G401 (cell line): ENCODE measurements at places on chromosomes 1 and 21.
A peak's percentile ranks its signal among the peaks of the same experiment; 100 is the strongest.

- no peak for DNase-seq
Observed at GRCh38 chr21:14900058-14900457, 164.7 kb downstream of the NRIP1 start.

DNA sequence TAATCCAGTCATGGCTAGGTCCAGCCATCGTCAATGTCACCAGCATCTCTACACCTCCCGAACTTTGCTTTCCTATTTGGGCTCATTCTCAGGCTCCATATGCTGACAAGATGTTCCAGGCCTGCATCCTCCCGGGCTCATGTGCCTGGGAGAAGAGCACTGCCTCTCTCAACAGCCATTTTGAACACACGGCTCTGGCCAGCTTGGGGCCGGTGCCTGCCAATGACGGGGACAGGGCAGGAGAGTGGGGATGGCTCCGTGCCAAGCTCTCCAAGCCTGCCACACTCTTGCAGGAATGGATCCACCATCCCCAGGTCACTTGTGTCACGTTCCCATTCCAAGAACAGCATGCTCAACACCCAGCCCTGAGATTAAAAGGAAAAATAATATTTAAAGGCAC lies 61.4 kb upstream of the PAX7 start:
- peak; percentile 79 for DNase-seq

DNA sequence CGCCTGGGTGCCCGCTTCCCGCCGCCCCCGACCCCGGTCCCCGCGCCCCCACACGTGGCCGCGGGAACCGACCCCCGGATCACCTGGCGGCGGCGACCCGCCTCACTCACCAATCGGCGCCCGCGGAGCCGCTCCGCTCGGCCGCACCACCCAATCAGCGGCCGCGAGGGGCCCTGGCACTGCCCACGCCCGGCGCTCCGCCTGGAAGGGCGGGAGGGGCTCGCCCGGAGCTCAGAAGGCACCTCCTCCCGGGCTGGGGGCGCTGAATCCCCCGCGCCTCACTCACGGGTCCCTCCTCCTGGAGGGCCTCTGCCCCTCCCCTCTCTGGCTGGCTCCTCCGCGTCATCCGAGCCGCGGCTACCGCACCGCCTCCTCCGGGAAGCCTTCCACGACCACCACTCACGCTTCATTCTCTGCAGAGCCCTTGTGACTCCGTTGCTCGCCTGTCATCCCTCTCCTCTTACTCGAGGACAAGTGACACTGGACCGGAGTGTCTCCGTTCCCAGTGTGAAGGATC lies 374 bp downstream of the SH2D5 start:
- DNase-seq = peak; percentile 68

DNA sequence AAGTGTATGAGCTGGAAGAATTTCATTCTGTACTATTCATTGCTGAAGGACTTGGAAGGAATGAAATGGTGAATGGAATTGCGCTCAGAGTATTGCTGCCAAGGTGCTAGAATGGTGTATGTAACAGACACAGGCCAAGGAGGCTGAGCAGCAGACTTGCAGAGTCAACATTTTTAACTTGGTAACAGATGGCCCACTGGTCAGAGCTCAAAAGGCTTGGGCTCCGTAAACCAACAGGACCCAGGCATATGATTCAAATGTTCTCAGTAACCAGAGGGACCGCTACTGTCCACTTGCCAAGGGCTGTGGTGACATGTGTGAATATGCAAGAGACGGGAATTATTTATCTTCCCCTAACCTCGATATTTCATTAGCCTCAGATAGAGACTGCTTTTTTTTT lies 28.8 kb upstream of the PTGFRN start:
- peak; percentile 70 for DNase-seq

DNA sequence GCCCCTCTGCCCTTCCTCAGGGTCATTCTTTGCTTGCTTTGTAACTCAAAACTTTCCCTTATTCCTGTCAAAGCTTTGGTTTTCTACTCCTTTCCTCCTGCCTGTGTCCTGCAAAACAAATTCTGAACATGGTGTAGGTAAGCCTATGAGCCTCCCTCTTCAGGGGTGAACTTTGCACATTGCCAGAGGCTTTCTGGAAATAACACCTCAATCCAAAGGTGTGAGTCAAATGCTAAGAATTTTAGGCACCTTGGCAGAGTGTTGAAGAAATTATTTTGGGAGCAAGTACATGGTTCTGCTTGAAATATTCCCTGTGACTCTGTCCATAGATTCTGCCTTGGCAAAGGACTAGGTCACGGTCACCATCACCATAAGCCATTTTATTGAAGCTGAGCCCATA lies 70.0 kb downstream of the PAPPA2 start:
- no peak for DNase-seq

GRCh38 chr1:151803164-151803563 lies 2.1 kb downstream of the LINGO4 start:
- DNase-seq = no peak
